CD8-positive, alpha-beta T cell (primary cell): ENCODE measurements at places on chromosomes 5 and 9. TPM values are rescaled to one million over a fixed set of nuclear protein-coding genes. Genes with fewer than 3 reads are reported as not detected.

Gene GPRIN1
- 0.14 TPM for total RNA-seq

Gene MEIKIN
- not detected for total RNA-seq

Gene ECSCR
- not detected for total RNA-seq

Gene WHRN
- total RNA-seq = 45.5 TPM

Gene GLRA1
- total RNA-seq = not detected

Gene CNTLN
- total RNA-seq = not detected

Gene PCDHGA2
- not detected for total RNA-seq

Gene FCN1
- total RNA-seq = 1.1 TPM

Gene HARS1
- total RNA-seq = 70.2 TPM

Gene DIRAS2
- total RNA-seq = not detected

Gene CXCL14
- total RNA-seq = not detected

Gene FTMT
- total RNA-seq = not detected

Gene SLC9A3
- 2.0 TPM for total RNA-seq

Gene PCDHGA11
- total RNA-seq = 0.08 TPM

Gene NTRK2
- total RNA-seq = not detected

Gene IFNA2
- not detected for total RNA-seq

Gene SYK
- 1.6 TPM for total RNA-seq

Gene FAM151B
- 0.19 TPM for total RNA-seq

Gene PTPN3
- total RNA-seq = not detected

Gene PAEP
- total RNA-seq = not detected

Gene LEAP2
- 0.27 TPM for total RNA-seq

Gene FIBCD1
- total RNA-seq = not detected

Gene BTNL8
- total RNA-seq = not detected

Gene LCN6
- total RNA-seq = not detected
